D341Med (cell line): ENCODE measurements at places on chromosomes 16 and 17.

DNA sequence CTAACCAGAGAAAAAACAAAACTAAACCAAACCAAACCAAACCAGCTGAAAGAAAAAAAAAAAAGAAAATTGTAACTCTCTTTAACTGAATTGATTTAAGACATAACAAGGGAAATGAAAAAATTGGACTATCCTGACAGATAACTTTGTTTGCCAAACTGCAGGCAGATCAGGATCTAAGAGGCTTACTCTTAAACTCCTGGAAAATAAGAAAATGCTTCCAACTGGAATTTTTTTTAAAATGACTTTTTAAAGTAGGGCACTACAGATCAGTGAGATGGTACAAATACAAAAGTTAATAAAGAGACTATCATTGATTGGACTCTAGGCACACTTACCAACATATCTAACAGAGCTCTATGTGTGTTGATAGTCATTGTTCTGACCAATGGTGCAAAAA is 125.5 kb upstream of the KCNJ16 start:
- DNase-seq, result no peak

DNA sequence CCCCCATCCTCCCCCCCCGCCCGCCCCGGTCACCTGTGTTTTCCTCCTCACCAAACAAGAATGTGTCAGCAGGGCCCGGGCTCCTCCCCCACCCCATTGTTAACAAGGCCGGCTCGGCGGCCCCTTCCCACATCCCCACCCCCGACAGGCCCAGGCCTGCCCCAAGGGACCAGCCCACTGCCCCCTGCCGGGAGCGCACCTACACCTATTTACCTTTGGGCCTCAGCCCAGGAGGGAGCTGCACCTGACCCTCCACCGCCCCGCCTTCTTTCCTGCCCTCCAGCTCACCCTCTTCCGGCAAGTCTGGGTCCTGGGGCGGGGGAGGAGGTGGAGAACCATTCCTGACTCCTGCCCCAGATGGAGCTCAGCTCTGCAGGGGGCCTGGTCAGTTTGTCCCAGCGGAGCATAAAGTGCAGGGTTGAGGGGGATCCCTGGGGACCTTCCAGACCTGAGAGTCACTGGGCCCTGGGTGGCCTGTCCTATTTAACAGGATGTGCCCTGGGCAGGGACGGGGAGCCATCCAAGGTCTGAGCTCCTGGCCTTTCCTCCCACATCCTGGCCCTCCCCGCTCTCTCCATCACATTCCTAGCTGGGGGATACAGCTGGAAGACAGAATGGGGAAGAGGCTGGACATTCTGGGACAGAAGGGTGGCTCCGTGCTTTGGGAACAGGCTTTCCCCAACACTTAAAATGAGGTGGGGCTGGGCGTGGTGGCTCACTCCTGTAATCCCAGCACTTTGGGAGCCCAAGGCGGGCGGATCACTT is 8.3 kb downstream of the FOXJ1 start:
- DNase-seq, result no peak

DNA sequence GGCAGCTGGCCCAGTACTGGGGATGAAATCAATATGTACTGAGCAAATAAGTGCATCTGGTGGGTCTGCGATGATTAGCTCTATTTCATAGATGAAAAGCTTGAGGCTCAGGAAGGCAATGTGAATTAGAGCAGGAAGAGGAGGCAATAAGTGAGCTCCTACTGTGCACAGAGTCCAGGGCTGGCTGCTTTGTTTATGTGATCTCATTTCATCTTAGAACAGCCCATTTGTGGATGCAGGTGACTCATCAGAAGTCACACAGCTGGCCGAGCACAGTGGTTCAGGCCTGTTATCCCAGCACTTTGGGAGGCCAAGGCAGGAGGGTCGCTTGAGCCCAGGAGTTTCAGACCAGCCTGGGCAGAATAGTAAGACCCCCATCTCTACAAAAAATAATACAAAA is 7.1 kb downstream of the TMEM114 start:
- DNase-seq, result no peak

- DNase-seq, result no peak
These were observed 37.4 kb upstream of the NDRG4 start for GRCh38 chr16:58462499-58462996.

DNA sequence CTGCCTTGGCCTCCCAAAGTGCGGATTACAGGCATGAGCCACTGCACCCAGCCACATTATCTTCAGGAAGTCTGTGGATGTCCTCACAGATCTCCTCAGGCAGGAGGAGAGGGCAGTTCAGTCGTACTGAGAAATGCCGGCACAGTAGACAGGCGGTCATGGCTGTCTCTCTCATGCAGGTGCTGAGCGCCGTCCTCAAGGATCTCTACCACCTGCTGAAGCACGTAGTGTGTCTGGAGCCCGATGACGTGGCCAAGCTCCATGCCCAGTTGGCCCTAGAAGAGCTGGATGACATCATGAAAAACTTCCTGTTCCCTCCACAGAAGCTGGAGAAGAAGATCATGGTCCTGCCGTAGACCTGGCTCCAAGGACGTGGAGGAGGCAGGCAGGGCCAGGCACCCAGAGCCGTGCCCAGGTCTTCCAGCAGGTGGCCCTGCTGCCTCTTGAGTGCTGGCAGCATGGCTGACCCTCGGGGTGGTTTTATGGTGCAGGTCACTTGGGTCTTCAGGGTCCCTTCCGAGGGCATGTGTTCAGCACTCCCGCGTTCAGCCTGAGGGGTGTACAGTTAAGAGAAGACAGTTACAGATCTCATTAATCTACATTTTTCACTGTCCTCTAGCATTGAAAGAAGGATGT is 22.0 kb upstream of the HAS3 start:
- DNase-seq, result no peak

- DNase-seq, result no peak
These were observed 100.8 kb upstream of the XYLT1 start for GRCh38 chr16:17571499-17572093.

- no peak for DNase-seq
These were observed 119.7 kb downstream of the RAB11FIP4 start for GRCh38 chr17:31511195-31511578.

DNA sequence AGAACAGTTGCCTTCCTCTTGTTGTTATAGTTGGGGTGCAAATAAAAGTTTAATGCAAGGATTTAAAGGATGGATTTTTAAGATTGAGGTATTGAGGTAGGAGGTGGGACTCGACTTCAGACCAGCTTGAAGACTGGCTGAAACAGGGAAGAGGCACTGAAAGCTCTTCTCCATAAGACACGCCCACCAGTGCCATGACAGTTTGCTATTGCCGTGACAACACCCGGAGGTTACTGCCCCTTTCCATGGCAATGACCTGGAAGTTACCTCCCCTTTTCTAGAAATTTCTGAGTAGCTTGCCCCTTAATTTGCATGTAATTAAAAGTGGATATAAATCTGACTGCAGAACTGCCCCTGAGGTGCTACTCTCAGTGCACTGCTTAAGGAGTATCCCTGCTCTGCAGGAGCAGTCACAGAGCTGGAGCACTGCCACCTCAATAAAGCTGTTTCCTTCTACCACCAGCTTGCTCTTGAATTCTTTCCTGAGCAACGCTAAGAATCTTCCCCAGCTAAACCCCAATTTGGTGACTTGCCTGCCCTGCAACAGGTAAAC is 122.6 kb downstream of the SHISA6 start:
- DNase-seq, result no peak

- DNase-seq, result no peak
These were observed 22.2 kb downstream of the SLC38A8 start for GRCh38 chr16:84020353-84020752.

GRCh38 chr16:52547004-52547833 is at the start of gene TOX3:
Gene TOX3, minus strand, starts transcription at chr16:52547143. Its CDS starts 420 bp downstream, at chr16:52546723.
- DNase-seq, result peak; percentile 79

DNA sequence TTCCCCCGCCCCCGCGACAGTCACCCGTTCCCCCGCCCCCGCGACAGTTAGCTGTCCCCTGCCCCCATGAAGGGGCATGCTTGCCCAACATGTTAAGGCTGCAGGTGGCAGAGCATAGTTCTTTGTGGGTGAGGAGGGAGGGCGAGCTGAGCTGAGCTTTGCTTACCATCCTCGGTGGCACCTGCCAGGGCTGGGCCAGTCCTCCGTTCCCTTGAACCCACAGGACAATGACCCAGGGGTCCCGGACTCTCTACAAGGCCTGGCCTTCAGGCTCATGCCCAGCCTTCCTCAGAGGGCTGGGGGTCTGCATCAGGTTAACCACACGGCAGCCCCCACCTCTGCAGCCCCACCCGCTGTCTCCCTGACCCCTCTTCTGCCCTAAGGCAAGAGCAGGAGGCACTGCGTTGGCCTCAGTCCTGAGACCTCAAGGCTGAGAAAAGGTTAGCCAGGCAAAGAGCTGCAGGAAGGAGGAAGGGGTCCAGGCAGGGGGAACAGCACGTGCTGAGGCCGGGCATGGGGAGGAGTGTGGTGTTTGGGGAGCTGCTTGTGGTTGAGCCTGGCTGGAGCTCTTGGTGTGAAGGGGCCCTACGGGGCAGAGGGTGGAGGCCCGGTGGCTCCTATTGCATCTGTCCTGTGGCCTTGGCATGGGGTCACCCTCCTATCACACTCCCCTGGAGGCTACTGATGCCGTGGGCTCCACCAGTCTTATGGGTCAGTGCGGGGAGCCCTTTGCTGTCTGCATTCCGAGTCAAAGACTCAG is 11.4 kb upstream of the DOC2B start:
- DNase-seq, result no peak

- peak; percentile 35 for DNase-seq
These were observed 3.2 kb downstream of the PRSS22 start for GRCh38 chr16:2854700-2855309.

DNA sequence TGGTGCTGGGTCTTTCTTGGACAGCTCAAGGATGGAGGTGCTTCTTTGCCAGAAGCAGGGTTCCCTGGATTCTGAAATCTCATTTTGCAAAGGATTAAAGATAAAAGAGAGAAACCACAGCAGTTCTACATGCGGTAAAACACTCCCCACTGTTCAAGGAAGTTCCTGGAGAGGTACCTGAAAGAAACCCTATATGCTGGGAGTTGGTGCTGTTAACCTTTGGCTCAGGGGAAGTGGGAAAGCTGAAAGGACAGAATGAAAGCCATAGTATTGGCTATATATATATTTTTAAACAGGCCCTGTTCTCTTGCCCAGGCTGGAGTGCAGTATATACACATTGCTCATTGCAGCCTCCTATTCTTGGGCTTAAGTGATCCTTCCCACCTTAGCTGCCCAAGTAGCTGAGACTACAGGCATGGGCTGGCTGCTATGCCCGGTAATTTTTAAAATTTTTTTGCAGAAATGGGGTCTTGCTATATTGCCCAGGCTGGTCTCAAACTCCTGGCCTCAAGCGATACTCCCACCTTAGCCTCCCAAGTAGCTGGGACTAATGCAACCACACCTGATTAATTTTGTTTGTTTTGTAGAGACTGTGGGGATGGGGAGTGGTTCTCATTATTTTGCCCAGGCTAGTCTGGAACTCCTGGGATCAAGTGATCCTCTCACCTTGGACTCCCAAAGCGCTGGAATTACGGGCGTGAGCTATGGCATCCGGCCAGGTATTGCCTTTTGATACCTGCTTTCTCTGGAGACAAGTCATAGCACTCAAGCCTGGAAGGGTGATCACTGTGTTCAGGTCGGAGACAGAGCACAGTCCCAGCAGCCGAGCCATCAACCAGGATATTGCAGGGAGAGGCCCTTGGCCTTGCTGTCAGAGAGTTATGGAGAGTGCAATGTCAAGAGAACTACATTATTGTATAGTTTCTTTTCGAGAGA is 55.2 kb downstream of the MSI2 start:
- DNase-seq, result no peak

DNA sequence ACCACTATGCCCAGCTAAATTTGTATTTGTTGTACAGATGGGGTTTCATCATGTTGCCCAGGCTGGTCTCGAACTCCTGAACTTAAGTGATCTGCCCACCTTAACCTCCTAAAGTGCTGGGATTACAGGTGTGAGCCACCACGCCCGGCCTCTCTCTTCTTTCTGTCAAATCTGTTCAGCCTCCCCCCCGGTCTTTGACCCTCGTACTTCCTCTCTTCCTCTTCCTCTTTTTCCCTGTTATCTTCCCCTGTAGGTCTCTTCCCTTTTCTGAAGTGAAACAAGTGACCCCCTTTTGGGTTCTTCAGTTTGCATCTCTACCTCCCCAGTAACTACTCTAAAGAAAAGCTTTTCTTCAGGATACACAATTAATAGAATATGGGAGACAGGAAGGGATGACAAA is 31.7 kb upstream of the DHX40 start:
- no peak for DNase-seq

DNA sequence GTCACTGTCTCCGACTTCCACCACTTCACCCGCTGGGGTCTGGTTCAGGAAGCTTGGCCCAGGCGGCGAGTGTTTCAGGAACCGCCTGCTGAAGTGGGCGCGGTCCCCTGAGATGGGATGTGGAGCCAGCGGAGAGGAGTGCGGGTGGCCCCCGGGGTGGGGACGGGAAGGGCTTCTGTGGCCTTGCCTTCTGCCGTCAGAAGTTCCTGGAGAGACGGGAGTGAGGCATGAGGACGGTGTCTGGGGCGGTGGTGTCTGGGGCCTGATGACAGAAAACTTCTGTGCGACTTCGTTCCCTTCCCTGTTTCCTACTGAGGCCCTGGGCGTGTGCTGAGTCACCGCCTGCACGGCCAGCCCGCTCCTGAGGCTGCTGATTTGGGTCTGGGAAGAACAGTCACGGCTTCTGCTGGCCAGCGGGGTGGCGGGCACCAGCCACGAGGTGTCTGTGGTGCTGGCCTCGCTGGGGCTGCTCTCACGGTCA is 12.3 kb upstream of the NLRC3 start:
- DNase-seq, result no peak

DNA sequence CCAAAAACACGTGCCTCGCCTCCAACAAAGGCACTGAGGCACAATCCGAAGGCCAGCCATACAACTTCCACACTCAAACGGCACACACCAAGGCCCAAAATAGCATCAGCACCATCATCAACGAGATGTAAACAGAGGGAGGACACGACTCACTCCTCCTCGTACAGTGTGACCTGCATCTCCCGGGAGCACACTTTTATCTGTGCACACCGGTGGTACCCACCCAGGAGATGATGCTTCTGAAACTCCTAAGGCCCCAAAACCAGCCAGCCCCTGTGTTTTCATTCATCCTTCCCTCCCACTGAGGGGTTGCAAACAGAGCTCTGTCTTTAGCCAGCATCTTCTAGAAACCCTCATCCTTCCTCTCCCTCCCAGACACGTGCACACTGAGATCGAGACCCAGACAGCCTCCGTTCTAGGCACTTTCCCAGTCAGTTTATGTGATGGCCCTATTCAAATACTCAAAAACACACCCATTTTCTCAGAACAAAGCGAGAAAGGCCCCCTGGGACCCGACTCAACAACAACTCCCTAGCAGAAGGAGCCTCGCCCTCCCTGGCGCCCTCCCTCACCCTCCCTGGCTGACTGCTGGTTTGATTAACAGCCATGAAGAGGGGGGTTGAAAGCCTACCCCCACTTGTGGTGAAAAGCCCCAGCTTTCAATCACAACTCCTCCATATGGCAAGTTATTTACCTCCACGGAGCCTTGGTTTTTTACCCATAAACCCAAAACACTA is 76.3 kb downstream of the GAS7 start:
- no peak for DNase-seq
